Hippocampal formation (tissue), 2 donors: ENCODE measurements at places on chromosomes 2 and 18.

- DNase-seq: no peak
Measured at GRCh38 chr2:127644066-127645025, 1.6 kb upstream of the GPR17 start.

DNA sequence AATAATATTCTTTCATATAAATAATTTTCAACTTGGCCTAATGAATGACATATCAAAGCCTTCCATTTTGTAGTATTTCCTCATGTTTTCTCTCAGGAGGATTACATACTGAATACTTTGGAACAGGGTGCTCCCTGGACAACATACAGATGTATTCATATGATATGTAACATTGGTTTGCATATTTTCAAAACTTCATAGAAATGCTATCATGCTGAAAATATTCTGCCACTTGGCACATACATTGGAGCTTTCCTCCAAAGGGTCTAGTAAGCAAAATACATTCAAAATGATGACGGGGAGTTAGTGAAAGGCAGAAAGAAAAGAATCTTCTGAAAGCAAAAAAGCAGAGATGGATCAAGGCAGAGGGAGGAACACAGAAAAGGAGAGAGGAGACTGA is 38.1 kb upstream of the RTN4 start:
- no peak for DNase-seq

DNA sequence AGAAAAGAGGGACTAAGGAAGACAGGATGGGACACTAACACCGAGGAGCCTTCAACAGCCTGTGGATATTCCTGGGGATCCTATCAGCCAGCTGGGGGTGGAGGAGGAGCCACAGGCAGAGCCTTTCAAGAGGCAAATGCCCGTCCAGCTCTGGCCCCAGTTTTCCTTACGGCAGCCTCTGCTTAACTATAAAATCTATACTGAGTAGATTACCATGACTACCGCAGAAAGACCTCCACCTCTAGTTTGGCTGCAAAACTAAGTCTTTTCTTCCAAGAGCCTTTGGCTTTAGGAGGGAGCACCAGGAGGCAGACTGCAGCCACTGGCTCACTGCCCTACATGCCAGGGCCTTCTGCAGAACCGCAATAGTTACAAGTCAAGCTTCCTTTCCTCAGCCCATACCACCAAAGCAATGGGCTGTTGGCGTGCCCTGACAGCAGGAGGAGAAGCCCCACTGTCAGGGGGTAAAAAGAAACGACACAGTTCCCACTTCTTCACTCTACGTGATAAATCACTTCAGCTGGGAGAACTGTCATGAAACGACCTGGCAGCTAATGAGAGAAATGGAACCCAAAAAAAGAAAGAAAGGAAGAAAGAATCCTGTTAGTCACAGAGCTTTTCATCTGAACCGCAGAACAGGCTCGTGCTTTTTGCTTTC is 25.1 kb upstream of the CREB1 start:
- DNase-seq: no peak

DNA sequence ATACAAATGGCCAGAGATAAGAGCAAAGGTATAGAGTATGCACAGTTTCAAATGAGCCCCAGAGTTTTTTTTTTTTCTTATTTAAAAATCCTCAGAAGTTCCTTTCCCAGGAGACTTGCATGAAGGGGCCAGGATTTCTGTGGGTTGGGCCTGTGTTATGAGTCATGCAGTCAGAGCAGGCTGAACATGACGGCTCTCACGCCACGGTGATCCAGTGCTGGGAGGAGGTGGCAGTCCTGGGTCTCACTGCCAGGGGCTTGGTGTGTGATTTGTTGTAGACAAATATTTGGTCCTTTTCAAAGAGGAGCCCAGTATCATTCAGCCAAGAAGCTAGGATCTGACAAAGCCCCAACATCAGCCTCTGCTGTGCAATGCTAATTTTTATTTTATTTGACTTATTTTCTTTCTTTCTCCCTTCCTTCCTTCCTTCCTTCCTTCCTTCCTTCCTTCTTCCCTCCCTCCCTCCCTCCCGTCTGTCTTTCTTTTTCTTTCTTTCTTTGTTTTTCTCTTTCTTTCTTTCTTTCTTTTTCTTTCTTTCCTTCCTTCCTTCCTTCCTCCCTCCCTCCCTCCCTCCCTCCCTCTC is 10.4 kb upstream of the KCNE4 start:
- DNase-seq: no peak

DNA sequence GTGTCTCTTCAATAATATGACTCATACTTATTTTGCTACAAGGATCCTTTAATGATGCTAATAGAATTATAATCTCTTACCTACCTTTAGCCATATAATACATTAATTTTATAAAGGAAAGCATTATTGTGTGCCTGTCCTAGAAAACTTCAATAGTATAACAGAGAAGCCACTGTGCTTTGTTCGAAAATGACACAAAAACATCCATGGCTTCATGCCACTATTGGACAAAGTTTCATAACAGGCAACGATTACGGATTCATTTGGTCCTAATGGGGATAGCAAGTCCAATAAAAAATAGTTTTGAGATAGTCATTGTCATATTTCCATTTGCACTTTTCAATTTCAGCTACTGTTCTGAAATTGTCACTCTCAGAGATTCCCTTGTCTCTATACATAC is 52.5 kb upstream of the CCDC150 start:
- DNase-seq: peak; percentile 80

DNA sequence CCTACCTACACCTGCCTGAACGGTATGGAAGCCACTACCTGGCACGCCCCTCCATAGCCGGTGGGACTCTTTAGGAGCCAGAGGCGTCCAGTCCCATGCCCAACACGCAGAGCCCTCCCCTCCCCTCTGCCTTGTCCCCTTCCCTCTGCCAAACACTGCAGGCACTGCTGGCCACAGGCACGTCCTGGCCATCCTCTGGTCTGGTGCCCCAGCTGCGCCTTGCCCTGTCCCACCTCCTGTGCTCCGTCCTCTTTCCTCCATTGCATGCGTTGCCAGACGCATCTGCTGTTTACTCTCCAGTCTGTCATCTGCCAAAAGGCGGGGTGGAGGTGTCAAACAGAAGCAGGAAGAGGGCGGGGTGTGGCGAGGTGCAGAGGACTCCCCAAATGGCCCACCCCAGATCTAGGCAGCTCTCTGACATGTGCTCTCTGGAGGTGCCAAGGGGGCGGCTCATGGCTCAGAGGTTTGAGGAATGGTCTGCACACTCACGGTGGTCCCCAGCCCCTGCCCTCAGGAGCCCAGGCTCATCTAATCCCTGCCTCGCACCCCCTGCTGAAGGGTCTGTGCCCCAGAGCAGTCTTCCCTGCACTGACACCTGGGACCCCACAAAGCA is 45.1 kb downstream of the HS6ST1 start:
- no peak for DNase-seq

DNA sequence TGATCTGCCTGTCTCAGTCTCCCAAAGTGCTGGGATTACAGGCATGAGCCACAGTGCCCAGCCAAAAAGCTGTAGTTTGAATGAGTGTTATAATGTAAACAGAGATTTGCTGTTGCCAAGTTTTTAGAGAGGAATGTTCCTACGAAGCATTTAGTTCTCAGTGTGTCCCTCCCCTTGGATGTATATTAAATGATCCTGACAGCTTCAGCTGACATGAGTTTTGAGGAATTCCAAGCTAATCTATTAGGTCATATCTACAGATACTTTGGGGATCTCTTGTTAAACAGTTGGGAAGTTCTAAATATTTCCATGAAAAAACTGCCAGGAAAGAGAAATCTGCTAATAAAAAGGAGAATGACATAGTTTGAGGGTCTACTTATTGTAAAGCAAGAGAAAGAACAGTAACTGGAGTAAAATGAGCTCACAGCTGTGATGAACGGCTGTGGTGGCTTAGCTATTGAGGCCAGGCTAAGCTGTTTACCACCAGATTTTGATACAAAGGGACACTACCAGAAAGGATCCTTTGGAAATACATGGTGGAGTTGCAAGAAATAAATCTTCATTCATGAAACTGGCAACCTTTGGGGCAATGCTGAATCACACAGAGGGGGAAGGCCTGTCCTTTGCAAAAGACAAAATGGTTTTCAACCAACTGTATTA is 2.6 kb upstream of the STON1 start:
- no peak for DNase-seq

DNA sequence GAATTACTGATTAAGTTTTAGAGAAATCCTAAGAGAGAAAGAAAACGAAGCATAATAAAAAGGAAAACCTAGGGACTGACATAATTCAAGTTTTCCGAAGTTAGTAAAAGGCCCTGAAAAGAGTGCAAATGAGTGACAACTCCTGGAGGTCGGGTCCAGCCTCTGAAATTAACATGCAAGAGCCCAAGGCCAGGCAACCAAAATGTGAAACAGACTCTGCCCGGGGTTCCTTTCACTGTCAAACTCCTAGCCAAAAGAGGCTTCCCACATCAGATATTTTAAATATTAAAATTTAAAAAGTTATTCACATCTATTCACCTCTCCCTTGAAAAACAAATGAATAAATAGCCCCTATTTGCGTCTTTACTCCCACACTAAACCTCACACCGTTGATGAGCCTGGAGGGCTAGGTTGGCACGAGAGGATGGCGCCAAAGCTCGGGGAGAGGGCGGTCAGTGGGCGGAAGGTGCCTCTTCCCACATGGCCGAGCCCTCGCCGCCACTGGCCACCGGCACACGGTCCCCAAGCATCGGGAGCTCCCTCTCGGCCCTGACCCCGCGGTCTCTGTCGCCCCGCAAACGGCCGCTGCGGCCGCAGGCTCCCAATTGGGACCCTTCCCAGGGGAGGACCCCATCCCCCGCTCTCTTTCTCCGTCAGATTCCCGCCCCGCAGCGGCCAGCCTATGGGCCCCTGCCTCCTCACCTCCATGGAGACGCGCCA is 630 bp downstream of the PPM1G start:
- DNase-seq: no peak

- DNase-seq: no peak
Measured at GRCh38 chr2:54604871-54605270, 118.6 kb upstream of the EML6 start.

- no peak for DNase-seq
Measured at GRCh38 chr18:12679183-12679786, 21.4 kb upstream of the SPIRE1 start.

GRCh38 chr18:3245853-3246634 is 1.6 kb upstream of the MYL12A start:
- DNase-seq: peak; percentile 88

DNA sequence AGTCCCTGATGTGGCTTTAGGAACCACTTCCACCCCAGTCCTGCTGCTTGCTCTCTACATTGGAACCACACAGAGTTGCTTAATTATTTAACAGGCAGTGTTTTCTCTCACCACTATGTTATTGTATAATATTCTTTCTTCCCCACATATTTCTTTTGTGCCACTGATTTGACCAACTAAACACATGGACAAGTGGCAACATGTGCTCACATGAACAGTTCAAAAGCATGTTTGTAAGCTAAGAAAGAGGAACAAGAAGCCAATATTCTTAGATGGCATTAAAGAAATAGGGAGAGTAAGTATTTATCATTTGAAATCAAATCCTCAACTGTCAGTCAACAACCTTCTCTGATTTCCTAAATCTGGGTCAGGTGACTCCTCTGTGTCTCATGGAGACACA is 409.6 kb downstream of the FBXO15 start:
- no peak for DNase-seq

GRCh38 chr2:160613466-160614153 is 120.0 kb upstream of the RBMS1 start:
- DNase-seq: no peak

DNA sequence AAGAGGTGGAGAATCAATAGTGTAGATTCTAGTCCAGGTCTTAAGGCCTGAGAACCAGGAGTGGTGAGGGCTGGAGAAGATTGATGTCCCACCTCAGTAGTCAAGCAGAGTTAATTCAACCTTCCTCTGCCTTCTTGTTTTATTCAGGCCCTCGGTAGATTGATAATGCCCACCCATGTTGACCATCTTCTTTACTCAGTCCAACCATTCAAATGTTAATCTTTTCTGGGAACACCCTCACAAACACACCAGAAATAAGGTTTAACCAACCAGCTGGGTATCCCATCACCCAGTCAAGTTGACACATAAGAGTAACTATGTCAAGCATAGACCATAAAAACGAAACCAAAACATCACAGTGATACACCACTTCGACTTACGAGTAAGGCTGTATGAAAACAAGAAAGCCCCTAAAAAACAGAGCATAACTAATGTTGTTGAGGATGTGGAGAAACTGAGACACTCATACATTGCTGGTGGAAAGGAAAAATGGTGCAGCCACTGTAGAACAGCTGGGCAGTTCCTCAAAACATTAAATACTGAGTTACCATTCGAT is 57.5 kb downstream of the SLC35F5 start:
- no peak for DNase-seq

GRCh38 chr18:2448565-2449151 is 122.6 kb downstream of the METTL4 start:
- DNase-seq: no peak

DNA sequence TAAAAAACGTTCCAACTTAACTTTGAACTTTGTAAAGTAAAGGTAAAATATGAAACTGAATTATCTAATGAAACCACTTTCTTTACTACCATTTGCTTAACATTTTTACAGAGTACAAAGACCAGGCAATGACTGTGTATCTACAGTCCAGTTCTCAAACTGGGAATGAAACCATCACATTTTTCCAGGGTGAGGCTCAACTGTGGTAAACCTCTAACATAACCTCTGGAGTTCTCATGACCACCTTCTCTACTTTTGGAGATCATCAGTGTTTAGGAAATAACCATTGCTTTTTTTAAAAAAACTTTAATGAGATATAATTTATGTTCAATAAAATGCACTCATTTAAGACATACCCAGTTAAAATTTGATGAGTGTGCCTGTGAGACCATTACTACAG is 223.5 kb downstream of the RNF152 start:
- DNase-seq: no peak

GRCh38 chr2:123521854-123522253 is 503.2 kb upstream of the CNTNAP5 start:
- DNase-seq: no peak

GRCh38 chr2:86507600-86507999 is 55.6 kb downstream of the CHMP3 start:
- no peak for DNase-seq
